ENCODE measurements at places on chromosomes 12 and 14.

- DNase-seq: no peak
Observed at GRCh38 chr12:13587721-13588390, 391.3 kb downstream of the EMP1 start.

- DNase-seq: no peak
Observed at GRCh38 chr12:38279756-38280155, 36.8 kb upstream of the ALG10B start.

DNA sequence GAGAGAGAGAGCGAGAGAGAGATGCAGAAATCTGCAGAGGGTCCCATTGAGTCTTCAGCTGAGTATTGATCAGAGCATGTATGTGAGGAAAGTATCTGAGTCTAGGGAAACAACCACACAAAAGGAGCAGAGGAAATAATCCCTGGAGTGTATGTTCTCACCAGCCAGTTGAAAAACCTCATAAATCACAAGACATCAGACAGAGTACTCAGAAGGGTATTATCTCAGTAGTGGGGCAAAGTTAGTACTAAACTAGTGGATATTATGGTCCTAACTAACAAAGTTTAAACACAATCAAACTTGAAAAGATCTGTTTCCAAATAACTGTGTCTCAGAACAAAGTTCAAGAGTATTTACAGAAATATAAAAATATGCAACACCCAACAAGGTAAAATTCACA, 36.5 kb upstream of the CTDSP2 start:
- no peak for DNase-seq

- no peak for DNase-seq
Observed at GRCh38 chr12:75672200-75672599, 160.8 kb upstream of the KRR1 start.

GRCh38 chr12:107653519-107653918, 32.1 kb upstream of the PWP1 start:
- no peak for DNase-seq

GRCh38 chr12:79935624-79936345, 888 bp upstream of the PPP1R12A start:
- peak; percentile 63 for DNase-seq

DNA sequence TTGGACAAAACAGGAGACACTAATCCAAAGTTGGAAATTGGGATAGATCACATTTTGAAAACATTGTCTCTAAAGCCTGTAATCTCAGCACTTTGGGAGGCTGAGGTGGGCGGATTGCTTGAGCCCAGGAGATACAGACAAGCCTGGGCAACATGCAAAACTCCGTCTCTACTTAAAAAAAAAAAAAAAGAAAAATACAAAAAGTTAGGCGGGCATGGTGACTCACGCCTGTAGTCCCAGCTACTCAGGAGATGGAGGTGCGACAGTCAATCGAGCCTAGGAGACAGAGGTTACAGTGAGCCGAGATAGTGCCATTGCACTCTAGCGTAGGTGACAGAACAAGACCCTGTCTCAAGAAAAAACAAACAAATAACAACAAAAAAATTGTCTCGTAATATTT, 152.1 kb downstream of the MGAT4C start:
- DNase-seq: no peak

DNA sequence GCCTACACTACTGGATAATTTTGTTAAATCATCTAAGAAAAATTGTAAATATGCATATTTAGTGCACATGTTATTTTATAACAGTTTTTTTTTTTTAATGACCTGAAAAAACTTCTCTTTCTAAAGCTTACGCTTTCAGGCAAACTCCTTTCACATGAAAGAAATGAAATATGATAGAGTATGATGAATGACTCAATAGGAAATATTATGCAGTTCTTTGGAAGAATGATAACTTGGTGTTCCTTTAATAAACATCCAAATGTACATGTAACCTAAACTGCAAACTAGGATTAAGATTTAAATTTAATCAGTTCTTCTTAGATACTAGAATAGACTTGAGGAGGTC, 136.6 kb downstream of the FGD4 start:
- peak; percentile 22 for DNase-seq

GRCh38 chr14:104969741-104970230, 8.4 kb downstream of the AHNAK2 start:
- DNase-seq: no peak

DNA sequence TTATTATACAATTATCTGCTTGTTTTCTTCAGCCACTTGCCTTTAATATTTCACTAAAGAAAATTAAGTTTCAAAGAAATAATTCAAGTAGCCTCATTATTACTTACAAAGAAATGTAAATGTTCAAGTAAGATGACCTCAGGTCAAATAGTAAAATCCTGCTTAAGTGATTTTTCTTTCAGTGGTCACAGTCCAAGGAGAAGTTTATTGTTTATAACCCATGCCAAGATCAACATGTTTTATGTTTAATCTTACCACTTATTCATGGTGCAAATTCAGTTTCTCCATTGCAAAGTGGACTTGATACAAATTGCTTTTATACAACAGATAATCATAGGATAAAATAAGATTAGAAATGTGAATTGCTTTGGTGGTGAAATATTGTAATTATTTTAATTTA, 370.2 kb upstream of the FLRT2 start:
- DNase-seq: no peak

GRCh38 chr12:42853370-42854140, 264.0 kb upstream of the PRICKLE1 start:
- no peak for DNase-seq

- no peak for DNase-seq
Observed at GRCh38 chr12:97446895-97447294, 15.7 kb upstream of the RMST start.

GRCh38 chr14:22846811-22847307, 10.5 kb downstream of the MMP14 start:
- DNase-seq: no peak

DNA sequence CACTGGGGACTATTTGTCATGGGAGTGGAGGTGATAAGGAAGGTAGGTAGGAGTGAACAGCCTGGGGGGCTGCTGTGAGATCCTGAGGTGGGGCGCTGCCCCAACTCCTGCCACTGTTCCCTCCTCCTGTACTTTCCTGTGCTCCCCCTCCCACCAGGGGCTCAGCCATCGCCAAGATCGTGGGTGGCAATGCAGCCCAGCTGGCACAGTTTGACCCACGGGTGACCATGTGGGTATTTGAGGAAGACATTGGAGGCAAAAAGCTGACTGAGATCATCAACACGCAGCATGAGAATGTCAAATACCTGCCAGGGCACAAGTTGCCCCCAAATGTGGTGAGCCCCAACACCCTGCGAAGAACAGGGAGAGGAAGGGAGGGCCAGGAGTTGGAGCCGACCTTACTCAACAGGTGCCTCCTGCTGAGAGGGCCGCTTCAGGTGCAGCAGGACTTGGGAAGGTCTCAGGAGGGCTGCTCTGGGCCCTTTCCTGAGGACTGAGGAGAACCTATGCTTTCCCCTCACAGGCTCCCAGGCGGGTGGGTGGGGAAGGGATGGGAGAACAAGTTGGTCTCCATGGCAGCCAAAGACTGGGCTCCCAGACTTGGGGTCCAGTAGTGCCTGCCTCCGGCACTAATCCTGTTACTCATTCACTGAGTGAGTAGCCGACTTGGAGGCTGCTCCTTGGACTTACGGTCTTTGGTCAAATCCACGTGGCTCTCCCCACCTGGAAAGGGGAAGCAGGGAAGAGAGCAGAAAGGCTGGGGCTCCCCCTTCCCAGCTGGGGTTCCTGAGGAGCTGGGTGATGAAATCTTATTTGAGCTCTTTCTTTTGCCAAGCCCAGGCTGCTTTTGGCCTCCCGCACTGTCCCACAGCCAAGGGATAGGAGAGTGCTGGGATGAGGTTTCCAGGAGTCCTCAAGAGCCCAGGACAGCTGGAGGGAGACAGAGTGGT, 884 bp downstream of the GPD1 start:
- no peak for DNase-seq

- no peak for DNase-seq
Observed at GRCh38 chr12:56099787-56100186, 4.6 kb upstream of the PA2G4 start.

GRCh38 chr12:62761658-62762057, 173.3 kb downstream of the PPM1H start:
- DNase-seq: peak; percentile 58

DNA sequence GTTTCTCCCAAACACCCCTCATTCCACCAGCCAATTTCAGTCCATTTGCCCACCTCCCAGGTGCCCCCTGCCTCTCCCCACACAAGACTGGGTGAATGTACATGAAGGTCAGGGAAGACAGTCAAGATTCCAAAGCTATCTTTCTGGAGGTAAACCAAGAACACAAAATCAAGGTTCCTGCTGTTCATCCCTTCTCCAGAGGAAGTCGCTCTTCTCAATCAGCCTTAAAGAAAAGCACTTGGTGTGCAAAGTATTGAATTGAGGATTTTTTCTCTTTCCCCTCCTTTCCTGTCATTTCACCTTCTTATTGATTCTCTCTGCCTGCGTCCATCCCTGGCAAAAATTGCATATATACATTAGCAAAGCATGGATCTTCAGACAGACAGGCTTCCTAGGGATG, 4.5 kb downstream of the GRIN2B start:
- no peak for DNase-seq

- DNase-seq: no peak
Observed at GRCh38 chr14:90136904-90137303, 75.1 kb downstream of the KCNK13 start.
